ENCODE measurements at places on chromosomes 4 and X.
A peak's percentile ranks its signal among the peaks of the same experiment; 100 is the strongest.

DNA sequence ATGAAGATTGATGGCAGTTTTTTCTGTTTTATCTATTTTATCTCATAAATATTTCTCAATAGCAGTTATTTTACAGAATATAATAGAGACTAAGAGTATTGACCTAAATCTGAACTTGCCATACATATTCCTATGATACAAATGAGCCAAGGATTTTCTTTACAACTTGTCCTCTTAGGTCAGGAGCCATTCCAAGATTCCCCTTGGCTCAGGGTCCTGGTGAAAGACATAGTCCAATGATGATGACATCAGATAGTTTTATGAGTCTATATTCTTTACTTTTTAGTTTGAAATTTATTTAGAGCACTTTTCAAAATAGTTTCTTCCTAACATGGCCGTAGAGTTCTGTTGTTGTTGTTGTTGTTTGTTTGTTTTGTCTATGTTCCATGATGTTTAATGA lies 869.1 kb upstream of the GRID2 start:
- DNase-seq, result no peak

GRCh38 chr4:145887241-145887991 lies 51.2 kb downstream of the ZNF827 start:
- no peak for DNase-seq

GRCh38 chr4:139176302-139177048 lies 543 bp downstream of the ELF2 start:
- peak; percentile 62 for DNase-seq

DNA sequence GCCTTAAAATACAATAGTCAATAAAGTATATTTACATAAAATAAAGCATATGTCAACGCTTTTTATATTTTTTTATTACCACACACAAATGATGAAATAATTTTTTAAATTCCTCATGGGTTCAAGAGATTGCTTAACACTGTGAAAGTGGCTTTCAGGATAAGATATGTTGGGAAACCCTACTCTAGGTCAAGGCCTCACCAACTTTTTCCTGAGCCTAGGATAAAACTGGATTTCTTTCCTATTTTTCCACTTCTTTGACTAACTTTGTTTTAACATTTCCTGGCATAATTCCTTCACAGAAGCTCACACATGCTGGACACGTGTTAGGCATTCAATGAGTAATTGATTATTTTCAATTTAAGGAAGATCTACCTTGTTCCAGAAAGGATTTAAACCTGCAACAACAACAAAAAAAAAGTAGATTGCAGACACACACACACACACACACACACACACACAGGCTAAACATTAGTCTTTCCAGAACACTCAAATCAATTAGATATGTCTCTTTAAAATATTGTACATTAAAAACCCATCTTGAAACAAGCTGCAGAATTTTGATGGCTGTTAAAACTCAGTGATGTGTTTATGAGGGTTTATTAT lies 9.1 kb downstream of the KLB start:
- DNase-seq, result peak; percentile 0

DNA sequence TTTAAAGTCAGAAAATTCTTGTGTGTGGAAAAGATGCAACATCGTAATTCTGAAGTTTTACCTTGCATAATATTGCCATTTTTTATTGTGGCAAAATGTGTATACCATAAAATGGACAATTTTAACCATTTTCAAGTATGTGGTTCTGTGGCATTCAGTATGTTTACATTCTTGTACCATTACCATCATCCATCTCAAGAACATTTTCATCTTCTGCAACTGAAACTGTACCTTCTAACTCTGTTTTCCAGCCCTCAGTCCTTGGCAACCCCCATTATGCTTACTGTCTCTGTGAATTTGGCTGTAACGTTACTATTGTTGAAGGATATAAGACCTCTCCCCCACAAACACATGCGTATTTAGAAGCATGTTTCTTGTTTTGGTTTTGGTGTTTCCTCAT lies 123.2 kb downstream of the BMPR1B start:
- DNase-seq, result no peak

DNA sequence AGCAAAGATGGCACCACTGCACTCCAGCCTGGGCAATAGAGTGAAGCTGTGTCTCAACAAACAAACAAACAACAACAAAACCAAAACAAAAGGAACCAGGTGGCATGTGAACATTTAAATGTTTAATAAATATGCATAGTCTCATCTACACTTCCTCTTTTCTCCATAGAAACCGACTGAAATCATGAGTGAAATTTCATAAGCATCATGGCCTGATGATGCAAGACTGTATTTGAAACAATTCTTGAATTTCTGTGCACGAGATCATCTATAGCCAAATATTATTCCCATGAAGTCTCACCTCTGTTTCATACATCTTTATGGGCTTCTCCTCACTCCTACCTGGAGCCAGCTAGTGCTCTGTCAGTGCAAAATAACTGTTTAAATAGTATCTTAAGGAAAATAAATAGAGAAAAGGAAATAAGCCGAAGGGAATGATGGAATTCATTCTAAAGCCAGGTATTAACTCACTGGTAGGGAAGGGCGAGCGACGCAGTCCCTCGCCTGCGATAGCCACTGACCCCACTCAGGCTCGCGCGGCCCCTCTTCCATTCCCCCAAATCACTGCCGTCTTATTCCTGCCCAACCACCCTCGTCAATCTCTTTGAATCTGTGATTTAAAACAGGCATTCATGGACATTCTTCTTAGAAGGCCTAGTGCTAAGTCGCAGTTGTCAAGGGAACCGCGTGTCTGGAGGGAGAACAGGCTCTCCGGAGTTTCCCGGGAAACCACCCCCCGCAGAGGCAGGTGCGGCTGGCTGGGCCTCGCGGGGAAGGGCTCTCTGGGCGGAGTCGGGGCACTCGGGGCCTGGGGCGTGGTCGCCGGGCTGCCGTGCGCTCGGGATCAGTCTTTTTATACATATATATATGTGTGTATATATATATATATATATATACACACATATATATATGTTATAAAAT lies 52.4 kb upstream of the TRIM2 start:
- DNase-seq, result peak; percentile 88

DNA sequence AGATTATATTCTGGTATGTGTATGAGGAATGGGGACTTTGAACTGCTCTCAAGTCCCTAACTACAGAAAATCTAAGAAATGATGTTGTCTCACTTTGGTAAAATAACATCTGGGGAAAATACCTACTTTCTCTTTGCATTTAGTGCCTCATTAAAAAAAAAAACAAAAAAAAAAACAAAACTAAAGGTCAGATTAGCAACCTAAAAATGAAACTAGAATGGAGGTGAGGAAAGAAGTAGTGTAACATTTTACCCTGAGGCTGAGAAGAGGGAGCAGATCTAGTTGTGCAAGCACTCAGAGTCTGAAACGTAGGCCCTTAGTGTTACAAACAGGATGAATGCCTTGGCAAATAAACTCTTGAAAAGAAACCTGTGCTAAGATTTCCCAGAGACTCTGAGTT lies 56.0 kb downstream of the VGLL1 start:
- no peak for DNase-seq

DNA sequence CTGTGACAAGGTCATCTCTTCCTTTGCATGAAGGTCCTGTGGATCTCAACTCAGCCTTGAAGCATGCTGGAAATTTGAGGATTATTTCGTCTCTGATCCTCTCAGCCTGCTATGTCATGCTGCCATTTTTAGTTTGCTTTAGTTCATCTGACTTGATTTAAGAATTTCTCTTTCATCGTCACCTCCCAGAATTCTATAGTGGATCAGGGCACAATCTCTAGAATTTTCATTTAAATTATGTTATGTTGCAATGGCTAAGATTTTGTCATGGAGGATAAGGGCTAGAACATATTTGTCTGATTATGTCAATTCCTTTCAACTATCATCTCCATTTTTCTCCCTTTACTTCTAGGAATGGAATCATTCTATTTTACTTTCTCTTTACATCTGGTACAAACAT lies 98.8 kb downstream of the PCDH10 start:
- no peak for DNase-seq

- DNase-seq, result peak; percentile 87
These were observed 16.4 kb downstream of the TCEANC start for GRCh38 chrX:13669246-13669737.

GRCh38 chrX:118594697-118595420 lies 99.2 kb downstream of the DOCK11 start:
- peak; percentile 52 for DNase-seq

DNA sequence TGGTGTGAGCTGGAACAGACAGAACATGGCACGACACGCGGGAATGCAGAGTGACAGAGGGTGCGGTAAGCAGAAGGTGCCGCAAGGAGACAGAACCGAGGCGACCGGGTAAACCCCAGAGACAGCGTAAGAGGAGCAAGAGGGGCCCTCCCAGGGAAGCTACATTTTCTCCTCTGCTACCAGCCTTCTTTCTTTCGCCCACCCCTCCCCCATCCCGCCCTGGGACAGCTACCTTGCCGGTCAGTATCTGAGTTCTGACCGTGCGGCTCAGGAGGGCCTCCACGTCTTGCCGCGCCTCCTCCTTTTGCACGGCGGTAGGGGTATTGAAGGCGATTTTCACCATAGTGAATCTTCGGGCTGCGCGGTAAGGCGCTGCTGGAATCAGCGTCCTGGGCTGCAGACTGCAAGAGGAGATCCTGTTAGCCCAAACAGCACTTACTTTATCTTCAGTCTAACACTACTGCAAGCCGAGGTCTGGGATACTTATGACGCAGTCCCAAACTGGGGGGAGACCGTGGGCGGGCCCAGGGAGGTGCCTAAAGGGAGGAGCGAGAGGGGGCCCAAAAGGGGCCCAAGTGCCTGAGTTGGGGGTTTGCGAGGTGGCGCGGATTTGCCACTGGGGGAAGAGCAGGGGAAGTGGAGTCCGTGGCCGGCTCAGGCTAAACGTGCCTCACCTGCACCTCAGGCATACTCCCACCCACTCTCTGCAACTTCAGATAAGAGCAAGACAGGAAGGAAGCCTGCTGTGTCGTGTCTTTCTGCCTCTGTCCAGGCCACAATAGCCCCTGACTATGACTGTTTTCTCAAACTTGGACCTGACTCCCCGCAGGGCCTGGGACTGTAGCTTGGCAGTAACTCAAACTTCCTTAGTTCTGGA lies at the start of gene ITM2A:
Gene ITM2A, minus strand, starts transcription at position 462 of the 877 bp plus-strand sequence. Its CDS starts 119 bp downstream, at position 343.
- DNase-seq, result no peak

GRCh38 chrX:37677765-37678164 lies 7.8 kb upstream of the XK start:
- no peak for DNase-seq

GRCh38 chr4:19729886-19730651 lies 521.6 kb upstream of the SLIT2 start:
- DNase-seq, result no peak

- no peak for DNase-seq
These were observed 16.2 kb upstream of the PSAPL1 start for GRCh38 chr4:7450775-7451433.

GRCh38 chrX:153800746-153801145 lies 6.3 kb downstream of the SSR4 start:
- no peak for DNase-seq

- DNase-seq, result no peak
These were observed 40.1 kb upstream of the LRPAP1 start for GRCh38 chr4:3572363-3572762.

DNA sequence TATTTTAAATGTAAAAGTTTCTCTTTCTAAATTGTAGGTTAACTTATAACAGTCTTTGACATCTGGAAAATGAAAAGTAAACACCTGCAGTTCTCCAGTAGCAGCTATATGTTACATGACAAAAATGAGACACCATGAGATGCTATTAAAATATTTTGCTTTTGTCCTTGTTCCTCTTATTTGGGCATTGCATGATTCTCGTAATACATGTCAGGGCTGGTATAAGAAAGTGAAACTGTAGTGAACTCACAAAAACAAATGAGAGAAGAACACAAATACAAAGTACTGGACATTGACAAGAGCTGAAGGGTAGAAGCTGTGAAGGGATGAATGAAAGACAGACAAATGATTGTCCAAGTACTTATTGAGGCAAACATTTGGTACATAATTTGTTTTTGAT lies 9.0 kb downstream of the GK2 start:
- DNase-seq, result no peak

GRCh38 chr4:82900066-82900410 lies 497 bp upstream of the THAP9 start:
- DNase-seq, result no peak

- DNase-seq, result no peak
These were observed 194.9 kb downstream of the ADAMTS3 start for GRCh38 chr4:72374159-72374558.

GRCh38 chrX:13759152-13759718 lies 24.7 kb downstream of the OFD1 start:
- no peak for DNase-seq

DNA sequence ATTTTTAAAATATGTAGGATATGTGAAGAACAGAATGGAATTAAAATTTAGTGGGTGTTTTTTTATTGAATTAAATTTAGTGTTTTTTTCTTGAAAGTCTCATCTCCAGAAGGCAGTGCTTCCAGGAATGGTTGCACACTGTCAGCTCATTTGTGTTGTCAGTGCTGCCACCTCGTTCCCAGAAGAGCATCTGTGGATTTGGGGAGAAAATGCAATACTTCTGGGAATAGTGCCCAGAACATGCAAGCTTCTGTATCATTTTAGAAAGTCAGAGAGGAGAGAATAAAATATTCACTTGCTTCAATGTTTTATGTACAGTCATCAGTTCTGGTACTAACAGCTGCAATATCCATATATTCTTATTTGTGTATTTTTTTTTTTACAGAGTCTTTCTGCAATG lies 608.8 kb downstream of the PCDH7 start:
- DNase-seq, result no peak

- DNase-seq, result no peak
These were observed 25.4 kb upstream of the CD40LG start for GRCh38 chrX:136622568-136622967.

- DNase-seq, result no peak
These were observed 262.6 kb downstream of the GPC3 start for GRCh38 chrX:133722756-133723155.

DNA sequence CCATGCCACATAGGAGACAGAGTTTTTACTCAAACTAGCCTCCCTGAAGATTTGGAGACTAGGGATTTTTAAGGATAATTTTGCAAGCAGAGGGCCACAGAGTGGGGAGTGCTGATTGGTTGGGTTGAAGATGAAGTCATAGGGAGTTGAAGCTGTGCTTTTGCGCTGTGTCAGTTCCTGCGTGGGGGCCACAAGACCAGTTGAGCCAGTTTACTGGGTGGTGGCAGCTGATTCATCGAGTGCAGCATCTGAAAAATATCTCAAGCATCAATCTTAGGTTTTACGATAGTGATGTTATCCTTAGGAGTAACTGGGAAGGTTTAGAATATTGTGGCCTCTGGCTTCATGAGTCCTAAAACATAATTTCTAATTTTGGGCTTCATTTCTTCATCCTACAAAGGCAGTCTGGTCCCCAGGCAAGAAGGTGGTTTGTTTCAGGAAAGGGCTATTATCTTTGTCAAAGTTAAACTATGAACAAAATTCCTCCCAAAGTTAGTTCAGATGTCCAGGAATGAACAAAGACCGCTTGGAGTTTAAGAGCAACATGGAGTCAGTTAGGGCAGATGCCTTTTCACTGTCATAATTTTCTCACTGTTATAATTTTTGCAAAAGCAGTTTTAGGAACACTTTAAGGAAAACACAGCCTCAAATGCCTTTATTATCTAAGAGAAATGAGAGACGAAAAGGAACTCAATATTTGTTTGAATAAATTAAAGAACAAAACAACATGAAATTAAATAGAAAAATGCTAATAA lies 960.8 kb upstream of the PRKX start:
- DNase-seq, result no peak

Measured in inflammatory macrophage treated with lipopolysaccharide for 1 hour (primary cell).